ENCODE measurements at places on chromosomes 12 and 14. TPM values are rescaled to one million over a fixed set of nuclear protein-coding genes. Genes with fewer than 3 reads are reported as not detected.

DNA sequence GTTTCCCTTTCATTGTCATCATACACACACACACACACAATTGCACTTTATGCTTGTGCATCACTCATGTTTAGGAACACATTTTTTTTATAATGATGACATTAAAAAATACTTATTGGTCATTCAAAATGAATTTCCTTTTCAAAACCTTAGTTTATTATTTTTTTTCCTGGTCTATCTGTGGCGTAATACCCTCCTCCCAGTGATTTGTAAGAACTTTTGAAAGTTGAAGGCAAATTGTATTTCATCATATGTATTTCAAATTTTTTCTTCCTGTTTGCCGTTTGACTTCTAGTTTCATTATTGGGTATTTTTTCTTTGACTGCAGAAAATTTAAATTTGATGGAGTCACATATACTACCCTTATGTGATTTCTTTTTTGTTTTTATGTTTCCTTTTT, 2.5 kb upstream of the LRRK2 start:
- DNase-seq: no peak

DNA sequence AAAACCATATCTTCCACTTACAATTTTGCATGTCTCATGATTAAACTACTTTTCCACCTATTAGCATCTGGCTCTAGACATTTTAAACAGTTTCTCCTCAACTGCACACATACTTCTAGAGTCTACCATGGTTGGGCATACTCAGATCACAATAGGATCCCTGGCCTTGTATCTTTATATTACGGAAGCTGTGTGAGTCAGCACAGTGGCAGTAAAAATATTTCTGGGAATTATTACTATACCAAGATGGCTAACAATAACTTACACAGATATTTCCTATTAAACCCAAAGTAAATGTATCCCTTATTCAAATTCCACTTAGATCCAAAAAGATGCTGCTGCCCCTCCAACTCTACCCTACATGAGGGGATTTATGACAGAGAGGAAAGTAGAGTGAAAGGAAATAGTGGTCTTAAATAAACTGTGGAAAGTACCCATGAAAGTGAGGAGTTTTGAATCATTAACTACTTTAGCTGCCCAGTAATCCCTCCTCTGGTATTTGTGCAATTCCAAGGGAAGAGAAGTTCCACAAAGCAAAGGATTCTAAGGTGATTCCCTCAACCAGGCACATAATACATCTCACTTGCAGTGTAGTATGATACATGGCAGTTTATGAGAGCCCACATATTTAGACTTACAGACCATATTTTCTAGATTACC, 14.0 kb upstream of the CPSF6 start:
- no peak for DNase-seq

DNA sequence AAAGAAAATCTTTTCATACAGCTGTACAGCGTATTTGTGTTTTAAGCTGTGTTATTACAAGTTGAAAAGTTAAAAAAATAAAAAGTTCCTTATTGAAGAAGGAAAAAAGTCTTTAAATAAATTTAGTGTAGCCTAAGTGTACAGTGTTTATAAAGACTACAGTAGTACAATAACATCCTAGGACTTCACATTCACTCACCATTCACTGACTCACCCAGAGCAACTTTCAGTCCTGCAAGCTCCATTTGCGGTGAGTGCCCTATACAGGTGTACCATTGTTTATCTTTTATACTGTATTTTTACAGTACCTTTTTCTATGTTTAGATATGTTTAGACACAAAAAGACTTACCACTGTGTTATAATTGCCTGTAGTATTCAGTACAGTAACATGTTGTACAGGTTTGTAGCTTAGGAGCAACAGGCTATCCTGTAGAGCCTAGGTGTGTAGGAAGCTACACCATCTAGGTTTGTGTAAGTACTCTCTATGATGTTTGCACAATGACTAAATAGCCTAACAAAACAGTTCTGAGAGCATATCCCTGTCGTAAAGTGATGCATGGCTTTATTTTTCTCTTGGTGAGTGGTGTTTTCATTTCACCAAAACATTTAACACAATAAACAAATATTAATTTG, 275.2 kb downstream of the DACT1 start:
- DNase-seq: no peak

DNA sequence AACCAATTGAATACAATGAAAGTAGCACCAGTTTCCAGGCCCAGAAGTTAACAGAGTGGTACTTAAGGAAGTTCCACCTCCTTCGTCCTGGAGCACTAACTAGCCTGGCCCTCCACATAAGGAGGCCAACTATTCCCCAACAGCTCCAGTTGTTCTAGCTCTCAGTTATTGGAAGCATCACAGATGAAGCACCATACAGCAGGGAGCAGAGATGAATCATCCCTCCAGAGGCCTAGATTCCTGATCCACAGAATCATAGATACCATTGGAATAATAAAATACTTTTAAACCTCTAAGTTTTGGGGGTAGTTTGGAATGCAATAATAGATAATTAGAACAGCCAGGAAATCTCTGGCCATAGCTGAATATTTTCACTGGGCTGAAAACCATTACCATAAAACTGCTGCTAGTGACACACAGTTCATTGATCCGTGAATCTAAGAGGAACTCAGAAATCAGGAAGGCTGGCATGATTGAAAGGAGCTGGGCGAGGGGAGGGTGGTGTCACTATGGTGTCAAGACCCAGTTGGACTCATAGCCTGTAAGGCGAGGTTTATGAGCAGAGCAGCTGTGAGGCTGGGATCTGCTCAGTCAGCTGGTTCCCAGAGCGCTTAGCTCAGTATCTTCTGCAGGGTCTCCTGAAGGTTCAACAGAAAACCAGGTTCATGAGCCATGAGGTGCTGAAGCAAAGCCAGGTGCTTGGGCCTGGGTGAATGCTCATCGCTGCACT, 371.4 kb upstream of the TMTC1 start:
- no peak for DNase-seq

DNA sequence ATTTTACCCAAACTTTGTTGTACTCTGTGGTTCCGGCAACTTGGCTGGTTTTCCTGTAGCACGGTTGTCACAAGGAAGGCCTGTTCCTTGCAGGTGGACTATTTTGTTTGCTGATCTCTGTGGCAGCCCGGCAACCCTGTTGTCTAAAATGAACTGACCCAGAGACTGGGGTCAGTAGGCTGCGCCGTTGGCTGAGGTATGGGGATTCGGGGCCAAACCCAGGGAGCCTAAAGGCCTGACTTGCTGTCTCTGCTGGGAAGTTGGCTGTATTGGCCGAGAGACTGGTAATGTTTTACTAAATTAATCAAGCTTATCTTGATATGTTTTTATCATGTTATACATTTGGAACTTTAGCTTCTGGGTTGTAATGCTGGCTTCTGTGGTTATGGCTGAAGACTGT, 13.8 kb downstream of the SMIM41 start:
- DNase-seq: no peak

DNA sequence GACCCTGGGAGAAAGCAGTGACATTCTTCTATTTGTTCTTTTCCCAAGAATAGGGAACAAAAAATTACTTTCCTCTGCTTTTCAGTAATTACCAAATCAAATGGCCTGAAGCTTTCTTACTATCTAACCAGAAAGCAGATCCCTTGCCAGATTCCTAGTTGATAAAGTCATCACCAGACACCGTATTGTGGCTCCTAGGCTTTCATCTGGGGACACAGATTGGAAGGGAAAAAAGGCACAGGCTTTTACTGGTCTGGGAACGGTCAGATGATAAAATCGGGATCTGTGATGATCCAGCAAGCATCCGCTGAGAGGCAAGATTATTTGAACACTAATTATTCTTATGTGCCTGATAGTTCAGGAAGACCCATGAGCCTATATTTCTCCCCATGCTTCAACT, 79.1 kb upstream of the BCL2L14 start:
- DNase-seq: no peak

DNA sequence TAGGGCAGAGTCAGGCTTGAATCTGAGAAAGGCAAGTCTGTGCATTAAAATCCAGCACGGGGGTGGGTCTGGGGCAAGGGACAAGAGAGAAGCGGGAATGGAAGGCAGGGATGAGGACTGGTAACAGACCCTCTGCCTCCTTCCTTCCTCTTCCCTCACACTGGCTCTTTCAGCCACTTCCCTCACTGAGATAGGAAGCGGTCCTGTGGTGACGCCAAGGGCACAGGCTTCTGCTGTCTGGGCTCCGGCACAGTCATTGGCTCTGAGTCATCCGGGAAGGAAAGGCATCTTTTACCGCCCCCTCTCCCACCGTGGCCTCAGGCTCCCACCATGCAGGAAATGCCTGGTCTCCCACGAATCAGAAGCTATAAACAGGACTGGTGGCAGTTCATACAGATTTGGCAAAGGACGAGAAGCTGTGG, 70.2 kb downstream of the ETV6 start:
- DNase-seq: no peak

KRT79 gene
- not detected for polyA plus RNA-seq

Measured in renal cortex interstitium (tissue), 15 donors.